ENCODE measurements at places on chromosomes 7 and 10. TPM values are rescaled to one million over a fixed set of nuclear protein-coding genes. Genes with fewer than 3 reads are reported as not detected.

GRCh38 chr10:103791858-103792257 lies 63.5 kb downstream of the SH3PXD2A start:
- no peak for DNase-seq

- no peak for DNase-seq
These were observed 12.5 kb downstream of the RNF32 start for GRCh38 chr7:156652886-156653568.

DNA sequence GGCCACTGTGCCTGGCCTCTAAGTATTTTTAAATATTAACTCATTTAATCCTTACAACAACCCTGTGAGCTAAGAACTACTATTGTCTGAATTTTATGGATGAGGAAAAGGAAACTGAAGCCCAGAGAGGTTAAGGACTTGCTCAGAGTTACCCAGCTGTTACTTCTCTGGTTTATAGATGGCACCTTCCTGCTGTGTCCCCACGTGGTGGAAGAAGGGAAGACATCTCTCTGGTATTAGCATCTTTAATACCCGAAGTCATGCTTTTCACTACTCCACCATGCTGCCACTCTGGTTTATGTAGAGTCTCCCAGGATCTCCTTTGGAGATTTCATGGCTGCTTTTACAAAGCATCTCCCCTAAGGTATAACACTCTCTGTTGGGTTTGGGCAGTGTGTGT lies 105.5 kb upstream of the MKLN1 start:
- no peak for DNase-seq

DNA sequence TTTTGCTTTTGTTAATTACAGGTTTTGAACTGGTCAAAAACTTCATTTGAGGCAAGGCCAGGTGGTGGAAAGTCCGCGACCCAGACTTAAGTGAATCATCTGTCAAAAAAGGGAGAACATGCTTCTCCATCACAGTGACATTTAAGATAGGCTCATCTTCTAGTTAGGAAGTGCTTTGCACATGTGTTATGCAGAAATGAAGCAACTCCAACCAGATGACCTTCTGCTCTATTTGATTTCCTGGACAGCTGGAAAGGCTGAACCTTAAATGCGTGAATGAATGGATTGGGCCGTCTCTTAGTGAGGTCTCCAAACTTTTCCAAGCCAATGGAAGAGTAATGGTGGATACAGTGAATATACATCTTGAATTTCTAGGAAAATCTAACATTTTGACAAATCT lies 101.6 kb upstream of the FAM13C start:
- DNase-seq, result no peak

GRCh38 chr7:108535257-108535656 lies 9.3 kb upstream of the PNPLA8 start:
- DNase-seq, result no peak

- DNase-seq, result no peak
These were observed 753.4 kb downstream of the NRG3 start for GRCh38 chr10:82628373-82628772.

DNA sequence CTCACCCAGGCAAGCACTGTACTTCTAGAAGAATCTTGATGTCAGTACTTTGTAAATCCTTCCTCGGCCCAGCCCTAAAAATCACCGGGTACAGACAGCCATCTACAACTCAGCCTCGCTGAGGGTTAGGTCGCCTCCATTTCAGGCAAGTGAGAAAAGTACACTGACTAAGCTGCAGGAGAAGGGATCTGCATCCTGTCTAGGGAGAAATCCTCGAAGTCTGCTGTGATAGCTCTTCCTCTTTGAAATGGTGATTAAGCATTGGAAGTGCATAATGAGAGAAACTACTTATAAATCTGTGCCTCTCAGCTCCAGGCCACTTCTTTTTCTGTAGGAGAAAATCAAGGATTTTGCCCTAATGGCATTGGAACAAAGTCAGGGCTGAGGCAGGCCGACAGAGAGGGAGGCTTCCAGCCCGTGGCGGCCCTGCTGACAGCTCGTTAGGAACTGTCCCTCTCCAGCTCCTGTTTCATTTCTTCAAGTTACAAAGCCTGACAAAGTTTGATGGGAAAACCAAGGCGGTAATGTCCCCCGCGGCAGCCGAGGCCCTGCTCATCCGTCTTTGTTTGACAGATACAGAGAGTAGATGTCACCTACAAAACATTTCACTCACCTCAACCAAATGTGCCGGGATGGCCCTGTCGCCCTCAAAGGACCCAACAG lies 14.1 kb upstream of the GOT1 start:
- DNase-seq, result no peak

GRCh38 chr7:120254845-120255244 lies 18.1 kb upstream of the KCND2 start:
- DNase-seq, result no peak

DNA sequence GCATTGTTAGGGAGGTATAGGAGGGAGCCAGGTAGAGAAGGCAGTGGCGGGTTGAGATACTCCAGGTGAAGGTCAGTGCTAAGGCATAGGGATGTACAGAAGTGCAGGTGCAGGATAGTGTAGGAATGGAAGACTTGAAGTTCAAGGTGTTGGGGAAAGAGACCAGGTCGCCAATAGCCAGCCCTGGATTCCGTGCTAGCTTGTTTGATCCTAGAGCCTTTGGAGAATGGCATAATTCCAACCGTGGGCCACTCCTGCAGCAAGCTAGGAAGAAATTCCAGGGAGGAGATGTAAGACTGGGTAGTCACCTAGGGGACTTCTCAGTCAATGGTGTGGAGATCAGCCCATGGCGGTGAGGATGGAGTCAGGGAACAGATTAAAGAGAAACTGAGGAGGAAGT lies 272.7 kb downstream of the RPS24 start:
- no peak for DNase-seq

DNA sequence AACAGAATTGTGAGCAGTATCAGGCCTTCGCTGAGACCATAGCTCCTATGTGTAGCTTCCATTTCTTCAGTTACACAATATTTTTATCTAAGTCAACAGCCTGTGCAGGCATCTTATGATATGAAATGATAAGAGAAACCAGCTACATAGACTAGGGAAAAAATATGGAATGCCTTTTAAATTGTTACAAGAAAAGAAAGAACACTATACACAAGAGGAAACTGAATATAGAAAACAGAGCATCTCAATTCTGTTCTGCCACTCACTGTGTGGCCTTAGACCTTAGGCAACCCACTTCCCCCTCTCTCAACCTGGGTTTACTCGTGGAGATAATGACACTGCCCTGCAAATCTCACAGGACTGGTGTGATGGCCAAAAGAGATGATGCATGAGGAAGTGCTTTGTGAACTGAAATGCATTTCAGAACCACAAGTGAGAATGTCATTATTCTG lies 132.9 kb downstream of the LRRN3 start:
- no peak for DNase-seq

DNA sequence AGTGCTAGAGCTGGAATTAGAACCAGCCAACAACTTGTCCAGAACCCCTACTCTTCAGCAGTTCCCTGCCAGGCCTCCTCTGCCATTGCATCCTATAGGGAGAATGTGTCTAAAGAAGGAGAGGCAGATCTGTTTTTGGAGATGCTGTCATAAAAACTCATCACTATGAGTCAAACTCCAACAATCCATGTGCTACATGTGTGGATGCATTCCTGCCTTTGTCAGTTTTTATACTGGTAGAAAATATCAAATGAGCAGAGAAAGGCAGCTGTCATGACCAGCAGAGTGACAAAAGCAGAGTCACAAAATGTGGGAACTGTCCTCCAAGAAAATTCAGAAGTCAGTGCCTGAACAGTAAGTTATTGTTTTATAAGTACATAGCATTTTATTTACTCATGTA lies 93.0 kb downstream of the ABLIM1 start:
- no peak for DNase-seq

DNA sequence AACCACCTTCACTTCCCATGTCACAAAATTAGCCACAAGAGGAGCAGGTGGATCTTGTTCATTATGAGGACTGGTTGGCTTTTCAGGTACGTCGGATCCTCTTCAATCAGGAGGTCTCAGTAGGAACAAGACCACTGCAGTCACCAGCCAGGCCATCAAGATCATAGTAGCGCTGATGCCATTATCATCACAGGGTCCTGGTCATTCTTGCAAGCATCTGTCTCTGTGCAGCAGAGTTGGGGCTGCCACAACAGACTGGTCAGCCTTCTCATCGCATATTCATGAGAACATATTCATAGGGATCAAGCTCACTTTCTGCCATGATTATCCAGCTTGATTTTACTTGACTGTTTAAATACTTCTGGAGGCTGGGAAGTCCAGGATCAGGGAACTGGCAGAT lies 67.1 kb downstream of the ADCYAP1R1 start:
- peak; percentile 57 for DNase-seq

GRCh38 chr7:90313907-90314306 lies 7.2 kb downstream of the FAM237B start:
- DNase-seq, result no peak

DNA sequence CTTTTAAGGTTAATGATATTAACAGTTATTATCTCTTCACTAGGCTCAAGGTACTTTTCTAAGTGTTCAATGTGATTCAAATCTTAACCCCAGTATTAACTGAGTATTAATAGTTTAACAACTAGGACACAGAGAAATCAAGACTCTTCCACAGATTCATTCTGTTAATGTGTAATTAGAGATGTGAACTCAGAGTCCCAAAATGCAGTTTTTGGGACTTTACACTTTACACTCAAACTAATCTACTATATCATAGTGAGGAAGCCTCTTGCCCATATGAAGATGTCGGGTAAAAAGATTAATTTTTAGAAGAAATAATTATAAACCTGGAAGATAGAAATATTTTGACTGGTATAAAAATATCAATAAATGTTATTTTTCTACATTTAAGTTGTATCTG lies 644.5 kb upstream of the LRRTM3 start:
- no peak for DNase-seq

DNA sequence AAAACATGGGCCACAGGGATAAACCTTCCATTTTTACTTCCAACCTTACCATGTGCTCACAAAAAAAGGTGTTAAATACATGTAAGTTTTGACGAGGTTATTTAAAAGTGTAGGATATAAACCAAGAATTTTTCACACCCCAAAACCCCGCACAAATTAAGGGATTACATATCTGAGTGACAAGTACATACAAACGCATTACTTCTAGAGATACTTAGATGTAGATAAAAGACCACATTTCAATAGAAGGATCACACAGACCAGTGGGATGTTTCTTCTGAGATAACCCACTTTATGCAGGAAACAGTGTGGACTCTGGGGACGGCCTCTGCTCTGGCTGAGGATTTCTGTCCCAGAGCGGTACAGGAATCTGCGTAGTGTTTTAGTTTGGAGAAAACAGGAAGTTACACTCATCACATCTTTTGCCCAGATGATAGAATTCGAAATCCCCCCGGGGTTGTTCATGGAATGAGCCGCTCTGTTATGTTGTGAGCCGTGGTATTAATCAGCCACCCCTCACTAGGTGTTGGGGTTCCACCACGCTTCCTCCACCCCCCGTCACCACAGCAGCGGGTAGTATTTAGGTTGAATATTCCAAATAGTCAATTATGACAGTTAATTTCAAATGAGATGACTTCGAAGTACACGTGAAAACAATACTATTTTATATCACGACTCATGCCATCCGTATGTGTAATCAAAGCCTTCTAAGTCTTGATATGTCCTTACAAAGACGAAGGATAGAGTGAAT lies 1.3 kb upstream of the CUL1 start:
- no peak for DNase-seq

DNA sequence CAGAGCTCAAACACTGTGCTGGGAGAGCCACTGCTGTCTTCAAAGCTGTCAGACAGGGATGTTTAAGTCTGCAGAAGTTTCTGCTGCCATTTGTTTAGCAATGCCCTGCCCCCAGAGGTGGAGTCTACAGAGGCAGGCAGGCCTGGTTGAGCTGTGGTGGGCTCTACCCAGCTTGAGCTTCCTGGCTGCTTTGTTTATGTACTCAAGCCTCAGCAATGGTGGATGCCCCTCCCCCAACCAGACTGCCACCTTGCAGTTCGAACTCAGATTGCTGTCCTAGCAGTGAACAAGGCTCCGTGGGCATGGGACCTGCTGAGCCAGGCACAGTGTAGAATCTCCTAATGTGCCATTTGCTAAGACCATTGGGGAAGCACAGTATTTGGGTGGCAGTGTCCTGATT lies 4.6 kb upstream of the CYP2C19 start:
- DNase-seq, result no peak

GRCh38 chr7:95545007-95545615 lies 51.2 kb downstream of the PDK4 start:
- no peak for DNase-seq

The ZNF365 gene
- not detected for total RNA-seq

The PLXNA4 gene
- total RNA-seq, result 133 TPM

The FKBP14 gene
- total RNA-seq, result 19.8 TPM

The SLC18A3 gene
- total RNA-seq, result not detected

The GRM3 gene
- total RNA-seq, result not detected

The NPTX2 gene
- 23.8 TPM for total RNA-seq

The JAKMIP3 gene
- 0.48 TPM for total RNA-seq

The PDE1C gene
- 2.2 TPM for total RNA-seq
